Endothelial cell of coronary artery (primary cell): ENCODE measurements at places on chromosomes 3 and 15. TPM values are rescaled to one million over a fixed set of nuclear protein-coding genes. Genes with fewer than 3 reads are reported as not detected.

KNSTRN gene
- 30.4 and 47.1 TPM in 2 replicates for total RNA-seq

PP2D1 gene
- total RNA-seq = not detected in 2 replicates

GOLGB1 gene
- total RNA-seq = 46.2 TPM in 2 replicates

DNAH12 gene
- under 0.01 and 0.09 TPM in 2 replicates for total RNA-seq

PCSK6 gene
- 0.27 and 0.94 TPM in 2 replicates for total RNA-seq

COL6A5 gene
- not detected in 2 replicates for total RNA-seq

VPS33B gene
- total RNA-seq = 8.8 and 9.6 TPM in 2 replicates

CISH gene
- 0.19 and 0.27 TPM in 2 replicates for total RNA-seq

ARGFX gene
- total RNA-seq = not detected in 2 replicates

MESP1 gene
- total RNA-seq = 0.18 and 0.66 TPM in 2 replicates

IQCH gene
- total RNA-seq = 1.2 and 1.3 TPM in 2 replicates

MYH15 gene
- total RNA-seq = 0.19 and 0.63 TPM in 2 replicates

OR5H15 gene
- total RNA-seq = not detected in 2 replicates
